ENCODE measurements at places on chromosomes 4 and X.

- DNase-seq = no peak
Observed at GRCh38 chrX:49992853-49993252, 70.5 kb downstream of the CLCN5 start.

- DNase-seq = no peak
Observed at GRCh38 chr4:27048429-27049238, 188.0 kb downstream of the STIM2 start.

DNA sequence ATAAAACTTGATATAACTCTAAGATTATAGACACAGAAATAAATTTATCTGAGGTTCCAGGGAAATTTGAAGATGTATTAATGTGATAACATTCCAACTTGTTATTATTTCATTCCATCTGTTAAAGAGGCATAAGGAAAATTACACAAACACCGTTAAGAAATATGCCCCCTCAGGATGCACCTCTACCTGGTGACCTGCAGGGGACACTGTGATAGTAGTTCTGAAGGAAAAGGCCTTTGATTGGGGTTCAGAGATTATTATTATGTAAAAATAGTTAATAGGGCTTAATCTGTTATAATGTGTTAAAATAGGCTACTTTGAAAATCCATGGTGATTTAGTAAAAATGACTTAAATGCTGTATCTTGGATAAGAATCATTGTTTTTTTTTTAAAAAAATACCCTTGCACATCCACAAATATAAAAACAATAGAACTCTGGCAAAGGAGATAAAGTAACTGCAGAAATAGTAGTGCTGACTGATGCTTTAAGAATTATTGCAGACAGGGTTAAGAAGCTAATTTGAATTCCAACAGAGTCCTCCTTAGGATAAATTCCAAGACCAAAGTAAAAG, 6.1 kb upstream of the ABRAXAS1 start:
- no peak for DNase-seq

DNA sequence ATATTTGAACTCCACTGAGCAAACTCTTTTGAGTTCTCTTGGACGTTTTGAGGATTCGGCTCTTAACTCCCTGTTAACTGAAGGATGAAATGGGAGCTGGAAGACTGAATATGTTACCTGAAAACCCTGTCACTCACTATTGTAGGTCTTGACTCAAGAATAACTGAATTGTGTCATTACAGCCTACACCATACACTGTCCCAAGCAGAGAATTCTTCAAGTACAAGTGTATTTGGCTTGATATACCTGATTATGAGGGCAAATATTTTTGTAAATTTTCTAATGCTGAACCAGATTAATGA, 276.1 kb downstream of the CFAP299 start:
- no peak for DNase-seq

GRCh38 chrX:77668391-77669237, 117.4 kb downstream of the ATRX start:
- no peak for DNase-seq

- no peak for DNase-seq
Observed at GRCh38 chr4:8905773-8906667, 34.4 kb upstream of the HMX1 start.

DNA sequence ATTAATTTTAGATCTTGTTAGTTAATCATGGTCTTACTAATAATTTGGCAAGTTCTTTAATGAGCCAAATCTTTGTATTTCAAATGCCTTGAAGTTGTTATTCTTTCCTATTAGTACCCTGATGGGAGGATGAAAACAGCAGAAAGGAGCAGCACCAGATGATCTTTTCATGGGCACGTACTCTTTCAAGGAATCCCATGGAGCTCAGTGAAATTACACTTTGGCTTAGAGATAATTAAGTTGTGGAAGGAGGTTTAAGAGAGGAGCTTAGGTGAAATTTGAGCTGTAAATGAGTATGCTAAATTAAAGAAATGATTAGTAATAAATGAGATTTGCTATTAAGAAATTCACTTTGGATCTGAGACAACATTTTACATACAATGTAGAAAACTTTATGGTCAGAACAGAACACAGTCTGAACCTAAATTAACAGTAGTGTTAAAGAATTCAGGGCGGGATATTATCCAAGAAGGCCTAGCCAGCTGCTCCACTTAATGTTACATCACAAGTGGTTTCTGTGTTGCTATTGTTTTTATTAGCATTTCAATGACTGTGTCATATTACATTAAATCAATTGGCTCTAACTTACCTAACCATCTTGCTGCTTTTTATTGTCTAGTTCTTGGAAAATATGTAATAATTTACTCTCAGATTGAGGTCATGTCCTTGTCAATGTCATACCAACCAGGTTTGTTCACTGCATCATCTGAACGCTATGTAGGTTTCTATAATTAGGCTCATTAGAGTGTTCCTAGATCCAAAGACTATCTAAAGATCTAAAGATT, 3.9 kb downstream of the MTHFD2L start:
- no peak for DNase-seq

DNA sequence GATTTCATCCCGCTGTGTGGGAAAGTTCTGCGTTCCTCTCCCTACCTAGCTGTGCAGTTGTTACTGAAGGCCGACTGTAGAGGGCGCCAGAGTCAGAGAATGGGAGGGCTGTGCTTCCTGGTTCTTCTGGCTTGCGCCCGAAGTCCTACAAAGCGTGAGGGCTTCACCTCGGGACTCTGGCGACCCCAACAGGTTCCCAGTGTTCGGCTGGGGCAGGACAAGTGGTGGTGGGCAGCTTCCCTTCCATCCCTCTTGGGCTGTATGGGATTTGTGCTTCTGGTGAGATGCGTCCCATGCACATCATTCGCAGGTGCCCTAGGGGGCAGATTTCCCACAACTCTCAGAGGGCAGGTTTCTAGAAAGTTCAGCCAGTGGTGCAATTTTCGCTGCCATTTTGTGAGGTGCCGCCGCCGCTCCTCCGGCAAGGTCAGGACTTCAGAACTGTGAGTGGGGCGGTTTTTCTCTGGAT, 27.3 kb downstream of the CT45A1 start:
- DNase-seq = no peak

DNA sequence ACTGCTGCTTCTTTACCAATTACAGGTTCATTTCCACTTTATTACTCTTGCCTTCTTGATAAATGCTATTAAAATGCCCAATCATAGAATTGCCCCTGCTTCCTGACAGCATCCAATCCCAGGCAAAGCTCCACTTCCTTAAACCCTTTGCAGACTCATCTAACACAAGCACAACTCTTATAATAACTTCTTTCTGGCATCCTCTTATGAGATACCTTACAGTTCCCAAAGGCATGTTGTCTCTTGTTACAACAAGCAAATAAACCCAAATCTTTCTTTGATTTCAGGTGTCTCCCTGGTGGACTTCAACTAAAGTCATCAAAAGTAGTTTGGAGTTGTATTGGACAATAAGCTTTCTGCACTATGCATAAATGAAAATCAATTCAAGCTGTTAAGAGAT, 22.5 kb upstream of the ADH7 start:
- DNase-seq = no peak
